ENCODE measurements at places on chromosomes 11 and 22. TPM values are rescaled to one million over a fixed set of nuclear protein-coding genes. Genes with fewer than 3 reads are reported as not detected.

GRCh38 chr11:45180179-45180847 is 33.9 kb downstream of the PRDM11 start:
- peak; percentile 78 for DNase-seq

DNA sequence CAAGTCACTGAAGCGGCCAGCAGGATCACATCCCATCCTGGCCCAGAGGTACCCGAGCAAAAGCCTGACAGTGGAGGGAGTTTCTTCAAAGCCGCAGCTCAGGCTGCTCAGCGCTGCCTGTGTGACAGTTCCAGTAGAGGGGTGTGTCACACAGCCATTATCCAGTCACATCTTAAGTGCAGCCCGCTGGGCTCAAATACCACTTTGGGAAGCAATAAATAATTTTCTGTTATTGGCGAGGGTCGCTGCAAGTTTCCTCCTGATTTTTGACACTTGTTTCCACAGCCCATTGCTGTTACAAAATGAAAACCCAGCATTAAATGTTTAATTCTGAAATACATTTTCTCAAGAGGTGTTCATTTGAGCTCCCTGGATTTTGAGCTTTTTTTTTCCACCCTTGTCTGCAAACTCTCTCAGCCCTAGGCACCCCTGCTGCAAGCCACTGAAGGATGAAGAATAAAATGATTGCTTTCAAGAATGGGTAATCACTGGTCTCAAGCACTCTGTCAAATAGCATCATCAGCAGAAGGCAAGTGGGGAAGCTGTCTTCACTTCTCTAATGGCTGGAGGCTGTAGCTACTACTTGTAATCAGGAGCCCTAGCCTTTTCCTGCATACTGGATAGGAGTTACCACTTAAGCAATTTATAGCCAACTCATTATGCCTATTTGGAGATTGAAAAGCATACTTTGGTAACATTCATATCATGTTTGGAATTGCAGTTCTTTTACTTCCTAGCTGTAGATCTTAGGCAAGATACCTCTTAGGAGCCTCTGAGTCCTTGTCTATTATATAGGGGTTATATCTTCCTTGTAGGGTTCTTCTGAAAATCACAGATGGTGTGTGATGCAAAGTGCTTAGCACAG is 373.7 kb downstream of the METTL15 start:
- no peak for DNase-seq

- no peak for DNase-seq
Observed at GRCh38 chr11:68414496-68415221, 45.9 kb upstream of the PPP6R3 start.

GRCh38 chr11:7220636-7221035 is 31.1 kb upstream of the SYT9 start:
- DNase-seq, result no peak

GRCh38 chr22:40406063-40406890 is 35.9 kb downstream of the SGSM3 start:
- peak; percentile 5 for DNase-seq

- DNase-seq, result no peak
Observed at GRCh38 chr22:29816539-29816938, 21.5 kb downstream of the ASCC2 start.

- DNase-seq, result no peak
Observed at GRCh38 chr11:70552167-70553150, 154.1 kb downstream of the CTTN start.

GRCh38 chr22:48175721-48176120 is 1413.3 kb downstream of the TBC1D22A start:
- DNase-seq, result peak; percentile 16

GRCh38 chr11:43879789-43880639 is 617 bp upstream of the ALKBH3 start:
- DNase-seq, result no peak

The BTBD18 gene
- total RNA-seq, result not detected

The APLNR gene
- total RNA-seq, result 15.1 TPM

The ABTB2 gene
- total RNA-seq, result 7.9 TPM

The B3GAT1 gene
- 0.32 TPM for total RNA-seq

The CADM1 gene
- total RNA-seq, result 2.4 TPM

The ACR gene
- total RNA-seq, result not detected

The MUC5AC gene
- total RNA-seq, result 0.11 TPM

The RAC2 gene
- total RNA-seq, result 11.5 TPM

Data from ascending aorta (tissue), 2 donors.